ENCODE measurements at places on chromosomes 7 and 10.
A peak's percentile ranks its signal among the peaks of the same experiment; 100 is the strongest.

- DNase-seq, result peak; percentile 40
Measured at GRCh38 chr10:79159785-79160184, 91.0 kb downstream of the ZMIZ1 start.

GRCh38 chr7:16403475-16403874 is 17.9 kb downstream of the CRPPA start:
- no peak for DNase-seq

GRCh38 chr7:90560730-90561129 is 35.4 kb upstream of the CDK14 start:
- peak; percentile 78 for DNase-seq

- no peak for DNase-seq
Measured at GRCh38 chr10:122508021-122508420, 46.7 kb downstream of the HTRA1 start.

- DNase-seq, result no peak
Measured at GRCh38 chr10:3494131-3494837, 290.7 kb downstream of the KLF6 start.

GRCh38 chr10:6070660-6071059 is 8.5 kb upstream of the IL2RA start:
- DNase-seq, result no peak

GRCh38 chr7:25885057-25885576 is 266.9 kb upstream of the NFE2L3 start:
- no peak for DNase-seq
